ENCODE measurements at places on chromosomes 3 and 15.

- no peak for DNase-seq
Observed at GRCh38 chr3:195751560-195751959, 30.8 kb downstream of the MUC20 start.

DNA sequence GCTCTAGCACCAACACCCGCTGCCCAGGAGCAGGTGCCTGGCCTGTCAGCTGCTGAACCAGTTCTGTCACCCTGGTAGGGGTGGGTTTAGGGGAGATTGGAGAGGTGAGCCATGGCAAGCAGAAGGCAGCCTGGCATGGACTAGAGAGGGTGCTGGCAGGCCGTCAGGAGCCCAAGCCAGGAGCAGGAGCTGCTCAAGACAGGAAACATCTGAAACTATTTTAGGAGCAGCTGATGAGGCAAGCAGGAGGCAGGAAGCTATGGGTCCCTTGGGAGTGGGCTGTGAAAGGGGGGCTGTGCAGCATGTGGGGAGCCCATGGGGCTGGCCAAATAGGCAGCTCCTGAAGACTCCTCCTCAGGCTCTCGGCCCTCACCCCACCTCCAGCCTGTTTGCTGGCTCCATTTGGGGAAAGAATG, 2.3 kb downstream of the INKA1 start:
- DNase-seq: no peak

DNA sequence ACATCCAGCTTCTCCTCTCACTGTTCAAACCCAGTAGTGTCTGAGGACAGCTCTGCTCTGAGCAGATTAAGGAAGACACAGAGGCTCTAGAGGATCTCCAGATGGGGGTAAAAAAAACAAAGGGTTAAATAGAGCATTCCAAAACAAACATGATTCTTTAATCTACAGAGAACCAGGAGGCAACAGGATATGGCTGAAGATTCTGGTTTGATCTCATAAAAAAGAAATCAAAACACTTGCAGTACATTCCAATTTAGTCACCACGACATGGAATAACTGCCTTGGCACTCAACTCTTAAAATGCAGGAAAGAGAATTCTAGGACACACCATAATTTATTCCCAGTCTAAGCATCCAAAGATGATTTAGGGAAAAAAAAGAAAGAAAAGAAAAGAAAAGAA, 32.0 kb downstream of the TM4SF4 start:
- no peak for DNase-seq

GRCh38 chr3:51704511-51704950, 2.3 kb upstream of the GRM2 start:
- no peak for DNase-seq

DNA sequence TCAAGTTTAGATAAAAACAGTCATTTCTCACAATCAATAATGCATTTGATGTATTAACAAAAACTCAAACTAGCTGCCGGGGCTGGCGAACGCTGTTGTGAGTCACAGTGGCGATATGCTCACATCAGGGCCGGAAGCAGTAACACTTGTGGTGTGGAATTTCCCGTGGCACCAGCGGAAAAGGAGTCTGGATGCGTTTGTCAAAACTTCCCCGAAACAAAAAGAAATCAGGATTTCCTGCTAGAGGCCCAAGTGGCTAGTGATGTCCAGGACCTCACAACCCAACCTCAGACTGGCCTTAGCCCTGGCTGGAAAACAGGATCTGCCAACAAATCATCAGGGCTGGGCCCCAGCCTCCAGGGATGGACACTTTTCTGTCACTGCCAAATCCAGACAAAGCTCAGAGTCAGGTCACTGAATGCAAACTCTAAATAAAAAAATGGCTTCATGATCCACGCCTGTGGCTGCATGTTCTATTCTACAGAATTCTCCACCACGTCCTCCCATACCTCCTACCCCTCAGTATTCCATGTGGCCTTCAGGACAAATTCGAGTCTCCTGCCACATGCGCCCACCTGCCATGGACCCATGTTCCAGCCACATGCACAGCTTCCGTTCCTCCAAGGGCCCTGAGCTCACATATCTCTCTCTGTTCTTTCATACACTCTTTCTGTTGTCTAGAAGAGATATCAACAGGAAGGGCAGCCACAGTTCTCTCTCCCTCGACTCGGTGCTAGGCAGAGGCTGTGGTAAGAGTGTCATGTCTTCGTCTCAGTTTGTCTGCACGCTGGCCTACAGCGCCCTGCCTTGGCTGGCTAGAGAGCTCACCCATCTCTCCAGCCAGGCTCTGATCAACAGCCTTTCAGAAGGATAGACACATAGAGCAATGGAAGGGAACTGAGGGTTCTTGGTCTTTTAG, 35.4 kb downstream of the EHD4 start:
- DNase-seq: no peak

GRCh38 chr15:84785053-84785452, 32.1 kb upstream of the ALPK3 start:
- no peak for DNase-seq

- peak; percentile 19 for DNase-seq
Observed at GRCh38 chr3:115512565-115513415, 110.5 kb upstream of the GAP43 start.
